NCI-H1105 (cell line): ENCODE measurements at places on chromosomes 3 and 15.

GRCh38 chr3:47909607-47910006 is 106.6 kb downstream of the MAP4 start:
- no peak for DNase-seq

DNA sequence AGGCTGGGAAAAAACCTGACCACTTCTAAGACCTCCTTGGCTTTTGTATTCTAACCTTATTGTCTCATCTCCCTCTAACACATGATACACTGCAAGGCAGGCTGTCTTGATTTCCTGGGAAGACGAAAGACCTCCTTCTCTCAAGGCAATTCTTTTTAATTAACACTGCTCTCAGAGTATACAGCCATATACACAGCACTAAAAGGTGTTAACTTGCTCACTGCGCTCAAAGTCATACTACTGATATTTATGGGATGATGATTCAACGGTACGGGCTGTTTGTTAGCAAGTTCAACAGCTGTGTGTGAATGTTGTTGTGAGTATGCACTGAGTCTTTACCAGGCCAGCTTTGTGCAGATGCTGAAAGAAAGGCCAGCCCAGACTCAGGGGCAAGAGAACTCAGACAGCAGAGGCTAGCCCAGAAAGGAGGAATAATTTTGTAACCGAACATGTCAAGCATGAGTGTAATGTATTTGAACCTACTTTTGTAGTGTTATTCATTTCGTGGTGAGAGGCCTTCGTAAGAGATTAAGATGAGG is 229.9 kb downstream of the IL5RA start:
- DNase-seq, result no peak

- DNase-seq, result no peak
These were observed 321.0 kb upstream of the C2CD4B start for GRCh38 chr15:62486041-62486440.

- no peak for DNase-seq
These were observed 129.8 kb downstream of the MINAR1 start for GRCh38 chr15:79561982-79562381.

- no peak for DNase-seq
These were observed 22.1 kb downstream of the CAPN7 start for GRCh38 chr3:15228147-15228546.

DNA sequence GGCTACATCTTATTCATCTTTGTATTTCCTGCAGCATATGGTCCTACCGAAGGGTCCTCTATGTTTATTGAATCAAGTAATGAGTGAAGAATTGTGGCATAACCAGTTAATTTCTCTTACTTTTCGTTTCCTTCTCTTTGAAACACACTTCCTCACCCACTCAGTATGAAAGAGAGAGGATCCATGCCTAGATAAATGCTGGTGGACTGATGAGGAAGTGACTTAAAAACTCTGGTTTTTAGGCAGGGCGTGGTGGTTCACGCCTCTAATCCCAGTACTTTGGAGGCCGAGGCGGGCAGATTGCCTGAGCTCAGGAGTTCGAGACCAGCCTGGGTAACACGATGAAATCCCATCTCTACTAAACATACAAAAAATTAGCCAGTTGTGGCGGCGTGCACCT is 2.2 kb upstream of the MB21D2 start:
- no peak for DNase-seq

DNA sequence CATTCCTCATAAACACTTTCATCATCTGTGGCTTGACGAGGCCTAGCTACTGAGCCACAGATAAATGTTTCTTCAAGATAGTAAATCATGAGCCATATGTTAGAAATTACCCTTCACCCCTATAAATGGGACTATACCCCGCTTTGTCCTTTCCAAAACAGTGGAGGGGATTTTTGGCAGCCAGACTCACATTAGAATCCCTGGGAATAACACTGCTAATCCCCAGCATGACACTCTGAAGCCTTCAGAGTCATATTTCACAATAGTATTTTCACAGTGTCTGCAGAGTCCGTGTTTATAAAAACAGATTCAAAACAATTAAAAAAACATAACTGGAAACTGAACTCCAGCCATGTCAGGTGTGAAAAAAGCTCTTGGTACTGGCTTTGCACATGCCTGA is 271.6 kb downstream of the ERC2 start:
- DNase-seq, result no peak

GRCh38 chr3:126412841-126413692 is 18.4 kb downstream of the CFAP100 start:
- no peak for DNase-seq

- DNase-seq, result peak; percentile 93
These were observed 63.8 kb downstream of the ATP1B3 start for GRCh38 chr3:141940194-141940776.

GRCh38 chr3:134956395-134956794 is 161.3 kb downstream of the EPHB1 start:
- no peak for DNase-seq

DNA sequence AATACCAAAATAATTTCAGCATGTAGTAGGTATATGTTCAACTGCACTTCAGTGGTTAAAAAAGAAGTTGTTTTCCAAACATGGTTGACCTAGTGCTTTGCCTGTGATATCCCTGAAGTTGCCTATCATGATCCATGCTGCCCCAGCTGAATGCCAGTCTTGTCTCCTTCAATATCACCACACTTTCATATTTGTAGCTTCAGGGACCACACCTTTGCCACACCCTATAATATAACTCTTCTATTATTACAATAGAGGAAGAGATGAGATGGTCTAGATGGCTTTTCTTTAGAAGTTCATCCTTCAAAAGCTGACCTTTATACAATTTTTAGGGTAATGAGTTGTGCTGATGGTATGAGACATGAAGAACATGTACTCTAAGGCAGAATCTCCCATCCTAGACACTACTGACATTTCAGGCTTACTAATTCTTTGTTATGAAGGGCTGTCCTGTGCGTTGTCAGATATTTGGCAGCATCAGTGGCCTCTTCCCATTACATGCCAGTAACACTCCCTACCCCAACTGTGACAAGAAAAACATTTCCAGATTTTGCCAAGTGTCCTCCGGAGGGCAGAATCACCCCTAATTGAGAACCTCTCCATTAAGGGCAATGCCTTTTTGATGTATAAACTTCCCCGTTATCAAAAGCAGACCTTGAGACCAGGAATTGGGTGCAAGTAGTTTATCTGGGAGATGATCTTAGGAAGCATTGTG is 76.2 kb upstream of the PLCL2 start:
- DNase-seq, result no peak
